ENCODE measurements at places on chromosomes 2 and 18. TPM values are rescaled to one million over a fixed set of nuclear protein-coding genes. Genes with fewer than 3 reads are reported as not detected.

- DNase-seq = no peak
These were observed 4.7 kb upstream of the KCNE4 start for GRCh38 chr2:223047260-223047761.

DNA sequence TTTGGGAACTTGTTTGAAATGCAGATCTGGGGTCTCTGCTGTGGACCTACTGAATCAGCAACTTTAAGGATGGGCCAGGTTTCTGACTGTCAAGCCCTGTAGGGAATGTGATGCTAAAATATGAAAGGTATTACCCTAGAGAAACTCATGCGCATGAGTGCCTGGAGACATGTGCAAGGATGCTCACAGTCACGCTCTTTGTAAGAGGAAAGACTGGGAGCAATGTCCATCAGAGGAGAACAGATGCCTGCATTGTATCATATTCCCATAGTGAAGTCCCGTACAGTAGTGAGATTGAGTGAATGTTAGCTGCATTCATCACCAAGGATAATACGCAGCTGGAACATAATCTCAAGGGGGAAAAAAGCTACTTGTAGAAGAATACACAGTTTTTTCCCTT, 14.1 kb downstream of the ZNF407 start:
- no peak for DNase-seq

- no peak for DNase-seq
These were observed 609.1 kb upstream of the SYT4 start for GRCh38 chr18:43886341-43886740.

ZNF516 gene
- total RNA-seq = 177 TPM

DNA sequence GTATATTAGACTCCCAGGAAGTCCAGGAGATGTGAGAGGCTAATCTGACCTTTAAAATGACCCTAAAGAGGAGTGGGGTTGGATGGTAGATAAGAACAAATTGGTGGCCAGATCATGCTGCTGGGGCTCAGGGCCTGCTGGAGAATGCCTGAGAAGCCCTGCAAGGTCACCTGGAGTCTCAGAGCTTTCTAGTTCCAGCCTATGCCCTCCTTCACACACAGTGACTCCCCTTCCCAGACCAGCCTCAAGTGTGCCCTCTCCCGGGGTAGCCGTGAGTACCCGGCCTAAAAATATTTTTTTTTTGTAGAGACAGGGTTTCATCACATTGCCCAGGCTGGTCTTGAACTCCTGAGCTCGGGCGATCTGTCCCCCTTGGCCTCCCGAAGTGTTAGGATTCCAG, 44.2 kb upstream of the FZD5 start:
- no peak for DNase-seq

GRCh38 chr2:240355962-240356361, 79.5 kb upstream of the GPC1 start:
- no peak for DNase-seq

- DNase-seq = no peak
These were observed 449.3 kb downstream of the SLC4A3 start for GRCh38 chr2:220076734-220077133.

ZBTB7C gene
- total RNA-seq = 10.2 TPM

DNA sequence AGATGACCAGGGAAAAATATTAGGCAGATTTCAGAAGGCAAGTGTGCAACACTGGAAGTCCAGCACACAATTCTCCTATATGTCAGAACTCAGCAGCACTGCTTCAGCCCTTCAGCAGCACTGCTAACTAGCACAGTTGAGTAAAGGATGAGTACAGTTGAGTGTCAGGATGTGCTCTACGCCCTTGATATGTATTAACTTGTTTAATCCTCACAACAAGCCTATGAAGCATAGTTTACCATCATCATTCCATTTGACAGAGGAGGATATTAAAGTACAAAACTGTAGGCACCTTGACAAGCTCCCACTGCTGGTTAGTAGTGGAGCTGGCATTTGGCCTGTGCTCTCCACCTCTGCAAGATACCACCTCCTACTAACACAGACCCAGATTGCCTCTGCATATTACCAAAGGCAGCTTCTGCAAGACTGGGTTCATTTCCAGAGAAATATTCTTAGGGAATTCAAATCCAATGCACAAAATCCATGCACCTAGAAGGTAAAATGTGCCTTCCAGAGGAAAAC, 230.8 kb downstream of the ANAPC1 start:
- no peak for DNase-seq

Data from uterus (tissue), 4 donors.